HEK293T (cell line): ENCODE measurements at places on chromosomes 7 and 10.

DNA sequence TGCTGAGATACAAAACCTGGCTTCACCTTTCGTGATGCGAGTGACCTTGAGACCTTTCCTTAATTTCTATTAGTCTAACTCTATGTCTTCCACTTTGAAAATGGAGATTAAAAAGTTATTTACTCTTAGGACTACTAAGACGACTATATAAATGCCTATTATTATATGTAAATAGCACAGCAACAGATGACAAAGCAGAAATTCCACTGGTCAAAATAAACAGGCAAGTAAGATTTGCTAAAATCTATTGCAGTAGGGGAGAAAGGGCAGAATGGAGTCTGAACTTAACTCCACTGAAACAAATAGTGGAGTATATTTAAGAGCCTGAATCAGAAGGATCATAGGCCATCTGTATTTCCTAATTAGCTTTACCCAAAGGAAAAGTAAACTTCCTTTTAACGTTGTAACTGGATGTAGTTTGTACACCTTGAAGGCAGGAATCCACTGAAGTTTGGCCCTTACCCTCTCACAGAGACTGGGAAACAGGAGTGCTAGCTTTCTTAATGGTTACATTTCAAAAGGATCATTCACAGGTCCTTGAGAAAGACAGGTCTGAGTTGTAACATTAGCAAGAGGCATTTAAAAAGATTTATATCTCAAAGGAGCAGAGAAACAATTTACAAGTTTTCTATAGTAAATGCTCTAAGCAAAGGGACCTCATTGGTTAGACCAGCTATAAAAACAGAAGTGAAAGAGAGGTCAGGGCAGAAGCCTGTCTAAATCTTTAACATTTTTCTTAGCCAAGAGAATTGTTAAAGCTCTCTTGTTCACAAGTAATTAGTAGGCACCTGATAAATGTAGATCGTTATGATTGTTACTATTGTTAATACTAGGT is 332.5 kb downstream of the ZWINT start:
- no peak for DNase-seq

DNA sequence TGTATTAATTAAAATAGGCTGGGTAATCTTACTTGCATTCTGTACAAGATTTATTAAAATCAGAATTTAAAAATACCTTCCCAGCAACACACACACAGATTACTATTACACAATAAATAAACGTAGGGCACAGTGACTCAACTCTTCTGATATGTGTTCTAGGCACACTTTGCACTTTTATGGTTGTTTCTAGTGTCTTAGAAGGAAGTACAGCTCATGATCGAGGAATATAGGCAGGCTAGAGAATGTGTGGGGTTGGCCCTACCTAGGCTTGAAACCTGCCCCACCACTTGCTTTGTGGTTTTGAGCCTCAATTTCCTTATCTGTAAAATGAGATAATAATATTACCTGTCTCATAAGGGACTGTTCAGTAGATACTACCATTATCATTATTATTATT is 30.5 kb downstream of the ARMC3 start:
- no peak for DNase-seq

DNA sequence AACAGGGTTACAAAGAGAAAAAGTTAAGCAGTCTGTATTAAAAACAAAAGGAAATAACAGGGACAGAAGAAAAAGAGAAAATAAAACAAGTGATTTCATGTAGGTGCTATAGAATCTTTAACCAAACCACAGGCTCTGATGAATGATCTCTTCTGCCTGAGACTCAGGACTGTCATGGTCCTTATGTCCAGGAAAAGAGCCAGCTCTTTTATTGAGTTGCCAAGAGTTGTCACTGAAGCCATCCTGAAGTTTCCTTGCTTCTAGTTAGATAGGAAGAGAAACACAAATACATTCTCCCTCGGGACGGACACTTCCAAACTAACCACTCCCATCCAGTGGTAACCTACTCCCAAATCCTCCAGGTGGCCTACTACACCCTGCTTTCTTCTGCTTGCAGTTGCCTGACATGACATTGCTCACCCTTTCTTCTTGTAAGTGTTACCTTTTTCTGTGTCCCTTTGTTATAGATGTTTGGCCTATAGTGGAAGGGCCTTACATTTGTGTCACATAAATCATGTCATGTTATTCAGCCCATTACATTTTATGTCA is 346.7 kb downstream of the NRG3 start:
- no peak for DNase-seq

GRCh38 chr10:48910548-48910947 is 29.1 kb downstream of the LRRC18 start:
- DNase-seq = no peak

- DNase-seq = no peak
Observed at GRCh38 chr10:44415121-44415520, 30.2 kb upstream of the CXCL12 start.

DNA sequence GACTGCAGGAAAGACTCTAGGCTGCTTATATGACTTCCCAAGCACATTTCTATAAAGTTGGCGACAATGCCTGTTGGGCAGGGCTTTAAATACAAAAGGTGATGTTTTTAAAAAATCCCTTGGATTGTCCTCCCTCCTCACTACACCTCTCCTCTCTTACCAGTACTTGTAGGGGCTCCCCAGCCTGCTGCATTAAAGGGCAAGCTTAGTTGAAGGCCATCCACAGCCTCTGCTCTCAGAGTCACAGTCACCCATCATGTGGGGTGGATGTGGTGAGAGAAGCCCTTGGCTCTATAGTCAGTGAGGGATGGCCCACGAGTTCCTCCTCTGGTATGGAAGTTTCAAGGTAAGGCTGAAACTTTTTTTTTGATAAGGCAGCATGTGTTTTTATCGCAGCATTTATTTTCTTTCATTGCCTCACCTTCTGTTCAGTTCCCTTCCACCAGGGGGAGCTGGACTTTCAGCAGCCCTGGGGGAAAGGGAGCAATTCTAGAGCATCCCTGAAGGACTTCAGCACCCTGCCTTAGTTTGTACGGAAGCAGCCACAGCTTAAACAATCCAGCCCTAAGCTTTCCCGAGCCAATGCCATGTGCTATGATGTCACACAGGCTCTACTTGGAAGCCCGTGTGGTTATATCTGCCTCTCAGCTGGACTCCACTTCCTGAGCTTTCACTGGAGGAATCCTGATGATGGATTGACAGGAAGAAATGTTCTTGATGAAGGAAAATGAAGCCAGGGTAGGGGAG is 131.9 kb downstream of the CALCR start:
- DNase-seq = peak; percentile 66

DNA sequence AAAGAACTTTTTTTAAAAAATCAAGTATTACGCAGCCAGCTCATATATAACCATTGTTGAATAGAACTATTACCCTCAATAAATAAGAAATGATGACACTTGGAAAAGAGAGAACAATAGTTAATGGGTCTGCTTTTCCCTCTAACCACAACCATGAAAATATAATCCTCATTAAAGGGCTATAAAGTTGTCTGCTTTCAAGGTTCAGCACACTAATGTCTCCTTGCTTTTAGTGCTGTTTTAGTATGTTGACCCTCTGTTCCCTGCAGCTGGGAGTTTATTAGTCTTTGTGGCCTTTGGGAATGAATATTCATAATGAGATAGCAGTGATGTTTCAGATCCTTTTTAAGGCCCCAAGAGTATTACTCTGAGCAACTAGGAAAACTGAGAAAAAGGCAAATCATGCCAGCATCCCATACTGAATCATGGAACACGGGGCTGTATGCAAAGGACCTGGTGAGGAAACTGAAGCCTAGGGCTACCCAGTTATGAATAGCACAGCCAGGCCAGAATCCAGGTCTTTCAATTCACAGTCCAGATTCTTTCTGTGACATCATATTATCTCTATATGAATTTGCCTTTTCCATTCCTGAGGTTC is 332.0 kb upstream of the LRGUK start:
- no peak for DNase-seq

DNA sequence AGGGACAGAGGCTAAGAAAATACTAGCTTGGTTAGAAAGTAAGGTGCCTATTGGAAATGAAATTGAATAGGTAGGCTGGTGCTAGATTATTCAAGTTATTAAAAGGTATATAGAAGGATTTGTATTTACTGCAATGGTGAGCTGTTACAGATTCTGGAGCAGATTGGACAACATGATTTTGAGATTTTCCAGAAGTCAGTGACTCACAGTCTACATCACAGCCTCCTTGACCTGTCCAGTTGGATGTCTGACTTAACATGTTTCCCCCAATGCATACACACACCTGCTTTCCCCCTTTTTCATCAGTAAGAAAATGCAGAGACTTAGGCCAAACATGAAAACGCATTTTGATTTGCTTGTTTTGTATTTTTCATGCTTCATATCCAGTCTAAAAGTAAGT is 33.4 kb downstream of the STARD3NL start:
- no peak for DNase-seq

DNA sequence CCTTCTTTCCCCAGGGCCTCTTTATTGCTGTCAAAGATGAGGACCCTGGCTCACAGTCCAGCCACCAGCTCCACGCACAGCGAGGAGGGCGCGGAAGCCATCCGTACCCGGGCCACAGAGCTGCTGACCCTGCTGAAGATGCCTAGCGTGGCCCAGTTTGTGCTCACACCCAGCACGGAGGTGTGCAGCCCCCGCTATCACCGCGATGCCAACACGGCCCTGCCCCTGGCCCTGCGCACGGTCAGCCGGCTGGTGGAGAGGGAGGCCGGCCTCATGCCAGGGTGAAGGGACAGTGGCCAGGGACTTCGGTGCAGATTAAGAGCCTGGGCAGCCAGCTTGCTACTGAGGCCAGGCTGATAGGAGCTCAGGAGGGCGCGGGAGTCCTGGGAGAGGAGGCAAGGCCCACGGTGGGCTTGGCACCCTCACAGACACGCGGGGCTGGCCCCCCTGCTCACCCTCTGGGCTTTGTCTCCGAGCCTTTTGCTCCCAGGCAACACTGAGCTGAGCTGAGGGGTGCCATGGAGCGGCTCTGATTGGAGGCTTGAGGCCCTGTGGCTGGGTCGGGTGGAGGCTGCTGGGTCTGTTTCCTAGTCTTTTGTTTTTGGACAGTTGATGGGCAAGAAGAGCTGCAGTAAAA is 15.8 kb downstream of the AP5Z1 start:
- DNase-seq = no peak

GRCh38 chr7:20299145-20299544 is 31.6 kb upstream of the ITGB8 start:
- DNase-seq = no peak

DNA sequence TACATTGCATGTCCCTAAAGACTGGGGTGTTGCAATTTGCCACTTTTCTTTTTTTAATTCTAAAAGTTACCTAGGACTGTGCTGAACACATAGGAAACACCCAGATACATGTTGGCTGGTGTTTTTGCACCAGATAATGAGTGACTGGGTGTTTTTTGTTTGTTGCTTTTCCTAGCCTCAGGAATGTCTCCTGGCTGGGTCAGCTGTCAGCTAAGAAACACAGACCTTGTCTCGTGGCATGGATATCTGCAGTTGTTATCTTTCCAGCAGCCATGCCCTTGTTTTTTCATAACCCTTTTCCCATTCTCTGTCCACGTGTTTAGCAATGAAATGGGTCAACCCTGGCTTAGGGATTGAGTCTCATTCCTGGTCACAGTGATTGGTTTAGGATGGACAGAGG is 433.9 kb upstream of the ZMIZ1 start:
- DNase-seq = no peak

- no peak for DNase-seq
Observed at GRCh38 chr7:84232646-84233045, 38.1 kb upstream of the SEMA3A start.

GRCh38 chr7:18806177-18806576 is 310.6 kb downstream of the HDAC9 start:
- DNase-seq = no peak

- no peak for DNase-seq
Observed at GRCh38 chr10:62189131-62189530, 79.5 kb downstream of the RTKN2 start.

DNA sequence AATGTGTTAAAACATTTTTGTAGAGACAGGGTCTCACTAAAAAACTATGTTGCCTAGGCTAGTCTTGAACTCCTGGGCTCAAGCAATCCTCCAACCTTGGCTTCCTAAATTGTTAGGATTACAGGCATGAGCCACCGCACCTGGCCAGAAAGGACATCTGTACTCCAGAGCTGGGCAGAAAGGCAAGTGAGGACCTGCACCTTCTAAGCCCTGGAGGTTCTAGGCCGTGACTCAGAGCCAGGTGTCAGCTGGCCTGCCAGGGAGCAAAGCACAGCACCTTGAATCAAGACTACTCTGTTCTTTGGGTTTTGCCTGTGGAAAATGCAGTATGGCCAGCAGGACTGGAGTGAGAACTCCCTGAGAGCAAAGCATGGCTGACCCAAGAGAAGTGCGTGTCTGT is 396.5 kb downstream of the ADRA2A start:
- DNase-seq = no peak

DNA sequence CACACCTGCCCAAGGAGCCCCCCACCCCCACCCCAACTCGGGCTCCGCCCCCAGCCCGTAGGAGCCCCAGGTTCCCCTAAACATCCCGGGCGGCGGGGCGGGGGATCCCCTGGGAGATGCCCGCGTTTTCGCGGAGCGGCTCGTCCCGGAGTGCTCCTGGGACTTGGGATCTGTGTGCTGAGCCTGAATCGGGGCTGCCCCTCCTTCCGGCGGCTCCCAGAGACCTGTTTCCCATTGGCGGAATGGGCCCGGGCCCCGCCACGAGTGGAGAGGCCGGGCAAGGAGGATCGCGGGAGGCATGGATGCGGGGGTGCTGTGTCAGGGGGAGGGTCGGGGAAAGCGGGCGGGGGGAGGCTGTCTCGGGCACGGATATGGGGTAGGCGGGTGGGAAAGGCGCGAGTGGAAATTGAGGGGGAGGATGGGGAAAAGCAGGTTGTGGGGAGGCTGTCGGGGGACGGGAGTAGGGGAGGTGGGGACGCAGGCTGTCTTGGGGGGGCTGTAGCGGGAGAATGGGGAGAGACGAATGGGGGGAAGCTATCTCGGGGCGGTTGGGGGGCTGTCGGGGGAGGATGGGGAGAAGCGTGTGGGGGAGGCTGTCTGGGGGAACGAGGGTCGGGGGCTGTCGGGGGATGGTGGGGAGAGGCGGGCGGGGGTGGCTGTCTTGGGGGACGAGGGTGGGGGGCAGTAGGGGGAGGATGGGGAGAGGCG is 572 bp upstream of the BHLHA15 start:
- DNase-seq = no peak

DNA sequence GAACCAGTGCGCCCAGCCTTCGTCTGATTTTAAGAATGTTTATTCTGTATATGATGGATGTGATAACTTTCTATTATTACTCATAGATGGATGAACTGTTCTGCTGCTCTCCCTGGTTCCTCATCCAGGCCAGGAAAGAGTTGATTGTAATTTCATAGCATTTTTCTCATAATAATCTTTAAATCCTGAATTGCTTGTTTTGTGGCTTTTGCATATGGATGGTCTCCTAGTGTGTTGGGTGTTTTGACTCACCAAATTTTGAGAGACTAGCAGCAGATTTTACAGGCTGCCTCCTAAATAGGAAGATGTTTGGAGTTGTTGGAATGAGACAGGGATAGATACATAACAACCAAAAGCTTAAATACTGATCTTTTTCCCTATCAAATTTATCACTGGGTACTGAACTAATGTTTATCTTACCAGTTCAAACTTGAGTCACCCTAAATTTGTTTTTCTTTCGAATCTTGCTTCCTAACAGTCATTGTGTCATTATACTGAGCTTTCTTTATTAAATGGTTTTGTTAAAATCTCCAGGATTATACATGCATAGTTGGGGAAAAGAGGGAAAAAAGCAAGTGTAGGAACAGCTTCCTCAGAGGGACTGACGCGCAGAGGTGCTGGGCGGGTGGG is 106.0 kb upstream of the GATA3 start:
- no peak for DNase-seq
